ENCODE measurements at places on chromosomes 2 and 18.

GRCh38 chr2:196406-196805 lies 67.4 kb downstream of the SH3YL1 start:
- no peak for DNase-seq

DNA sequence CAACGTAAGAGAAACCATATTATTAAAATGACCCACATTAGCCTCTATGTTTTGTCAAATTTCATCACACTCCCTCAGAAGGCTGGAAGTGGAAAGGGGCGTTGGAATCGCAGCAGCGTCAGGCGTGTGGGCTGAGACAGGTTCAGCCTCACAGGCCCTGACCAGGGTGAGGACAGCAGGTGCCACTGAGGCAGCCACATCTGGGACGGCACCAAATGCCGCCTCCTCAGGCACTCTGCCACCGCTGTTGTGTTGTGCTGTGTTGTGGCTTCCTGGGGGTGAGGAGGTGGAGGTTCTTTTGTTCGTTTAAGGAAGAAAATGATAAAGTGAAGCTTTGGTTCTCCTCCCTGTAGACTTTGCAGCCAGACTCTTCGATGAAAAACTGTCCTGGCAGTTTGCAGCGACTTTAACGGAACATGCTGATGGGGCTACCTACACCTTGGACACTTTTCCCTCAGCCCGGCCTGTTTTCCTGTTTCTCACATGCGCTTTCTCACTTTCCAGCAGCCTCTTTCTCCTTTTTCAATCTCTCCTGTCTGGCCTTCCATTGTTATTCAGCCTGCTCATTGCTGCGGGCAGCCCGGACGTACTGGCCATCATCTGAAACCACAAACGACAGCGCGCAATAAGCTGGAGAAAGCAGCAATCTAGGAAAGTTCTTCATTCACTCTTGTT lies 44.9 kb upstream of the SALL3 start:
- DNase-seq, result no peak

DNA sequence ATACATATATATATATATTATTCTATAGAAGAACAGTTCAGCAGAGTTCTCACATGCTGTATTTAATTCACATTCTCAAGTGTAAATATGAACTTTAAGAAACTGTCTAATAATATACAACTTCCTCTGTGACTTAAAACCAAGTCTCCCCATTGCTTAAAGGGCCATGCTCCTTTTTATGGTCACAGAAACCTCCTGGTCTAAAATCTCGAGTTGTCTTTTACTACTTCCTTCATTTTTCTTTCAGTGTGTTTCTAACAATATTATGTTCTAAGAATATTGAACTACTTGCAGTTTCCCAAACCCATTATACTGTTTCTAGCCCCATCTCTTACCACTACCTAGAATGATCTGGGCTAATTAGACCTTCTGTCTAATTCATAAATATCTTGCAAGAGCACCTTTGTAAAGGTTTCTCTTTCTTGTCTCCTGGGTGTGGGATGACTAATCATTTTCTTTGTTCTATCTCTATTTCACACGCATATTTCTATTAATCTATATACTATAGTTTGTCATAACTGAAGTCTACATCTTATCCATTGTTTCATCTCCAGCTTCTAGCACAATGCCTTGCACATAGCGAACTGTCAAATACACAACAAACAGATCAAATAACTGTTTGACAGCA lies 48.8 kb downstream of the ERBB4 start:
- no peak for DNase-seq

GRCh38 chr2:83054751-83055150 lies 1404.3 kb downstream of the SUCLG1 start:
- no peak for DNase-seq

- no peak for DNase-seq
These were observed 144.7 kb upstream of the STK17B start for GRCh38 chr2:196316050-196316430.

DNA sequence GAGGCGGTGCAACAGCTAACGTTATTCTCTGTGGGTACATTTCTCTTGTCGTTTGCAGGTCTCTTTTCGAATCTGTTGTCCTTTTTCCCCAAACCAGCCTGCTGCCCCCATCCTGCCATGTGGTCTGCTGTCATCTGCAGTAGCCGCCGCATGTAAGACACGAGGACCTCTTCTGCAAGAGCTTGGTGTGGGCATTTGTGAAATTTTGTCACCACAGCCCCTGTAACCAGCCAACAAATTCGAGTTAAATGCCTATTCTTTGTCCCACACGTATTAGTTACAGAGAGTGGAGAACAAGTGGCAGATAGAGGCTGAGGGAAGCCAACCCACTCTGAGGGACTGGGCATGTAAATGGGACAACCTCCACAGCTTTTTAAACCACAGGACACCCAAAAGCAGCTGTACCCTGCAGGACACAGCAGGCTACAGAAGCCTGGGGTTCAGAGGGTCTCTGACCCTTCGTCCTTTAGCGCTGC lies 35.0 kb downstream of the ITGA6 start:
- DNase-seq, result no peak

- no peak for DNase-seq
These were observed 58.3 kb downstream of the LYPD1 start for GRCh38 chr2:132611719-132612118.

- no peak for DNase-seq
These were observed 104.4 kb upstream of the IL1R2 start for GRCh38 chr2:101887328-101887727.

- DNase-seq, result no peak
These were observed 87.5 kb upstream of the SESTD1 start for GRCh38 chr2:179352181-179352580.

DNA sequence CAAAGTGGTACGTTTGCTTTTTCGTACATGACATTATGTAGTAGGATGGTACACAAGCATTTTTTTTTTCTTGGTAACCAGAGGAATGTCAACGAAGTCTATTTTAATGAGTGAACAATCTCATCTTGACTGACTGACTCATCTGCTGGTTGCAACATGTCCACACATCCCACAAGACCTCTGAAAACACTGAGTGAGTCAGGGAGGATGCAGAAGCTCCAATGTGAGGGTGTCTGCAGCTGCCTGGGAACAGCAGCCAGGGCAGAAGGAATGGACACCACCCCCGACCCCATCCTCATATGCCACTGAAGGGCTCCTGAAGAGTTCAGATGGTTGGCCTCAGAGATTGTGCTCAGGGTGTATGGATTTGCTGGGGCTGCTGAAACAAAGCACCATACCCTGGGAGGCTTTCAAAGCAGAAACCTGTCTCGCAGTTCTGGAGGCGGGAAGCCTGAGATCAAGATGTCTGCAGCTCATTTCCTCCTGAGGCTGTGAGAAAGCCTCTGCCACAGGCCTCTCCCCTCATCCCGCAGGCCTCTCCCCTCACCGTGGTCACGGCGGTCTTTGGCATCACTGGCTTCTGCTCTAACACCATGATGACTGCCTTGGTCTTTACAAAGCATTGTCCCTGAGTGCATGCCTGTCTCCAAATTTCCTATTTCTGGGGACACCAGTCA lies 124.6 kb downstream of the LRATD1 start:
- no peak for DNase-seq

- DNase-seq, result no peak
These were observed 60.4 kb downstream of the CCDC138 start for GRCh38 chr2:108847000-108847399.

GRCh38 chr2:763766-764525 lies 86.7 kb upstream of the TMEM18 start:
- no peak for DNase-seq

- no peak for DNase-seq
These were observed 224.0 kb upstream of the ID2 start for GRCh38 chr2:8457699-8458502.

DNA sequence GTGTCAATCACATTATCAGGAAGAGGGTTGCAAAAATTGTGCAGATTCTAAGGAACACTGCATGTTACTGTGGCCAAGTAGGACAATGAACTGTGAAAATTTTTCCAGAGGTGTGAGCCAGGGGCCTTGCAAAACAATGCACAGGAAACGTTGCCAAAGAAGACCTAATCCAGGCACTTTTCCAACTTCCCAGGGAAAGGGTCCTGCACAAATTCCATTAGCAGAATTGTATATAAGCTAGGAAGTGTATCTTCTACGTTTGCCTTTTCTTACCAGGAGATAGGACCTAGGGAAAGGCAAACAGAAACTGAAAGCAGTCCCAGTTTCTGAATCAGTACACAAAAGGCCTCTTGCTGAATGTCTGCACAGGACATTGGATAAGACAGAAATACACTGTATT lies 1888.3 kb upstream of the CELF4 start:
- DNase-seq, result no peak
